ENCODE measurements at places on chromosomes 16 and 17.

GRCh38 chr16:55817236-55817912 lies 15.5 kb downstream of the CES1 start:
- no peak for DNase-seq

GRCh38 chr16:70699696-70700095 lies 13.8 kb upstream of the MTSS2 start:
- DNase-seq: no peak

DNA sequence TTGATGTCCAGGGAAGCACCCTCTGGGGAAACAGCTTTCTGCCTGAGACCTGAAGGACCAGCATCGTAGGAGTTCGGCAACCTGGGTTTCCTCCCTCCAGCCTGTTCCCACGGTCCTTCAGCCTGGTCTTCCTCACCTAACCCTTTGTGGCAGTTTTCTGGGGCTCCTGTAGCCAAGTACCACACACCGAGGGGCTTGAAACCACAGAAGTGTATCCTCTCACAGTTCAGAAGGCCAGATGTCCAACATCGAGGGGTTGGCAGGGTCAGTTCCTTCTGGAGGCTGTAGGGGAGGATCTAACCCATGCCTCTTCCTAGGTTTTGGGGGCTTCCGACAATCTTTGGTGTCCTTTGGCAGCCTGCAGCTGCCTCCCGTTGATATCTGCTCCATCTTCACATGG lies 381.0 kb upstream of the TNRC6C start:
- DNase-seq: no peak

- DNase-seq: no peak
Observed at GRCh38 chr17:4477255-4477791, 21.4 kb upstream of the SPNS2 start.

DNA sequence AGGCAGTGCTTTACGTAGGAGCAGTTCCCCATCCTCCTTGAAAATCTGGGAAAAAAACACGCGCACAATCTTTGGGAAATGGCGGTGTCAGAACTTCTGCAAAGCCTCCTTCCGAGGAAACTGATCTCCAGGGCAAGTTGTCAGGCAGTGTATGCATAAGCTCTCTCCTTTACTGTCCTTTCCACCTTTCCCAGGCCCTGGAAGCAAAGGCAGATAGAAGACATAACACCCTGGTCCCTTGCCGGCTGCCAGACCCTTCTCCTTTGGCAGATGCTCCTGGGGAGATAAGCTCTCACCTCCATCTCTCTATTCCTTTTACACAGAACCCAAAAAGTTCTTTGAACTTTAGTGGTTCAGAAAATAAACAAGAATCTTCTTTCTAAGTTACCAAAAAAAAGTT lies 12.4 kb downstream of the TOB1 start:
- no peak for DNase-seq

GRCh38 chr17:7094652-7095019 lies 14.6 kb upstream of the CLEC10A start:
- no peak for DNase-seq

Data from activated T-helper 1 cell treated with anti-CD3 and anti-CD28 coated beads, Interleukin-2, amount 50 U/mL, for 16 hours (primary cell).